ENCODE measurements at places on chromosomes 5 and 9.

DNA sequence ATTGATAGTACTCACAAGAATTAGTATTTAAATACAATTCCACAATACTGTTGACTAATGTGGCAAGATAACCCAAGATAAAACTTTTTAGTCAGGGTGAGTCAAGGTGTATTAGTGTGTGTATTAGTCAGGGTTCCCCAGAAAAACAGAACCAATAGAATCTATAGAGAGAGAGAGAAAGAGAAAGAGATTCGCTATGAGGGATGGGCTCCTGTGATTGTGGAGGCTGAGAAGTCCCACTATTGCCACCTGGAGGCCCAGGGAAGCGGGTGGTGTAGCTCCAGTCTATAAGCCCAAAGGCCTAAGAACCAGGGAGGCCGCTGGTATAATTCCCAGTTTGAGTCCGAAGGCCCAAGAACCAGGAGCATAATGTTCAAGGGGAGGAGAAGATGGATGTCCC is 10.0 kb upstream of the SHISAL2B start:
- DNase-seq: no peak

DNA sequence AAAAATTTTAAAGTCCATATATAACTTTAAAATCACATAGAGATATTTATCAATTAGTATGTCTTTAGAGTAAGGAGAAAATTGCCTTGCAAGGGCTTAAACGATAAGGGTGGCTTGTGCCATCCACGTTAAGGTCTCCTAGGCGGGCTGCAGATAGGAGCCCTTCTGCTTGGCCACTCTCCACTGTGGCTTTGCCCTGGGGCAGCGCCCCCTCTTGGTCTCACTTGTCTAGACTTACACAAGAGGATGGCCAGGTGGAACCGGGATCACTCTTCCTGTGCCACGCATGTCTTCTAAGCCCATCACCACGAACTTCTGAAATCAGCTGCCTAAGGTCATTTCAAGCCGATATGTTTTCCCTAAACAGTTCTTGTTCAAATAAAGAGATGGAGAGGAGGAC is 2.9 kb downstream of the FPGS start:
- DNase-seq: no peak

DNA sequence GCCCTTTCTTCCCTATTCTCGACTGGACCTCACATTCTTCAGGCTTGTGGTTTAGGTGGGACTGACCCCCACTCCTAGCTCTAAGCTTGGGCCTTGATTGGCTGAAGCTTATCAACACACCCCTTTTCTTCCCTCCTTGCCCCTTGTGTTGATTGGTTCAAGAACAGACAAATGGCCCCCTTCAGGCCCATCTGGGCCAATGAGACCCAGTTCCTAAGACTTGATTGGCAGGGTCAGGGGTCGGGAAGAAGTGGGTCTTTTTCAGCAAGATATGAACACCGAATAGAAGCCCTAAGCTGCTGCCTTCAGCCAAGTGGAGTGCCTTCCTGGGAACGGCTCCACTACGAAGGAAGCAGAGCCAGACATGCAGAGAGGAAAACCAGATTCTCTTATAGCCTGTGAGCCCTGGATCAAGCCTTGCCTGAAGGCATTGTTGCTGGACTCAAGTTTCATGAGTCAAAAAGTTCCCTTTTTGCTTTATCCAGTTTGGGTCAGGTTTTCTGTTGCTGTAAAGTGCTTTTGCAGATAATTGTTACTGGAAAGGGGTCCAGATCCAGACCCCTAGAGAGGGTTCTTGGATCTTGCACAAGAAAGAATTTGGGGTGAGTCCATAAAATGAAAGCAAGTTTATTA is 22.4 kb upstream of the NCS1 start:
- no peak for DNase-seq

DNA sequence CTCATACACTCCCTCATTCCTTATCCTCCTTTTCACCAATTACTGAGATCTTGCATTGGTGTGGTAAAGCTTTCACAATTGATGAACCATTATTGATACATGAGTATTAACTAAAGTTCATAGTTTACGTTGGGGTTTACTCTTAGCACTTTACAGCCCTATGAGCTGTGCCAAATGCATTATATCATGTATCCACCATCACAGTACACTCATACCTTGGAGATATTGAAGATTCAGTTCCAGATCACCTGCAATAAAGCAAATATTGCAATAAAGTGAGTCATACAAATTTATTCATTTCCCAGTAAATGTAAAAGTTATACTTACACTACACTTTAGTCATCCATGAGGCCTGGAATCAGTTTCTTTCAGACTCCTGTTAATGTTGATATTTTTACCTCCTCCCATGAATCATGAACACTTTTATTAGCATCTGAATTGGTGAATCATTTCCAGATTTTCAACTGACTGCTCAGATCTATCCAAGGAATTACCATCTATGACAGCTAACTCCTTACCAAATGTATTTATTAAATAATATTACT is 546.6 kb upstream of the PTPRD start:
- no peak for DNase-seq

DNA sequence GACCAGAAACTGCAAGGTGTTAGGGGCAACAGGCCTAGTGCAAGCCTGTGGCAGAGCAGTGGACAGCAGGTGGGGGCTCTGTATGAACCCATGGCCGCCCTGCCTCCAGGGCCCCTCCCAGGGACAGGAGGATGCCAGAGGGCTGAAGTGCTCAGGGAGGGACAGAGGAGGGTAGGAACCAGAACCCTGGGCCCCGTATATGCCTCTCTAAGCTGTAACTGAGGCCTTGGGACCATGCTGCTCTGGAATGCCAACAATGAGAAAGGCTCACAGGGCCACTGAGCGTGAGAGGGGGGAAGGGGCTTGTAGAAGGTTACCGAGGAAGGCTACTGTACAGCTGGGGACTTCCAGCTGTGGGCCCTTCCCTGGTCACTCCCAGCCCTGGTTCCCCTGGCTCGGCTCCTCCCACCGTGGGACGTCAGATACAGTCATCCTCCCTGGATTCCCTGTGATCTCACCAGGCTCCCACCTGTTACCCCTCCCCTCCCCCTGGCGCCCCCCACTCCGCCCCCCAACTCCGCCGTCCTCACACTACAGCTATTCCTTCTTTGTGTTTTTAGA is 21.1 kb downstream of the AQP7 start:
- DNase-seq: no peak

- no peak for DNase-seq
Observed at GRCh38 chr9:115668521-115668920, 485.1 kb upstream of the PAPPA start.

DNA sequence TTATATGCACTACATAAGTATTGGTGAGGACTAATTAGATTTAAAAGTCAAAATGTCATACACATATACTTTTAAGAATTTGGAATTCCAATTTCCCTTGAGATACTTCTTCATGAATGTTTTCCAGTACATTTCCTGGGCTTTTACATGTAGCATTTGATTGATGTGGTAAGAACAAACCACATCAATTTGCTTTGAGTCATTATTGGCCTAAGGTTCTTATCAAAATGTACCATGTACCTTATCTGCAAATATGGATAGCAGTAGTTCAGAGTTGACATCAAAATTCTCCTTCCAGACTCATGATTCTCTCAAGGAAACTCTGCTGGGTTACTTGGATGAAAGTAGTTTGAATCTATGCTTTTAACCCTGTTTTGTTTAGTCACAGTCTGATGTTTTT is 2.5 kb downstream of the CAST start:
- DNase-seq: no peak

DNA sequence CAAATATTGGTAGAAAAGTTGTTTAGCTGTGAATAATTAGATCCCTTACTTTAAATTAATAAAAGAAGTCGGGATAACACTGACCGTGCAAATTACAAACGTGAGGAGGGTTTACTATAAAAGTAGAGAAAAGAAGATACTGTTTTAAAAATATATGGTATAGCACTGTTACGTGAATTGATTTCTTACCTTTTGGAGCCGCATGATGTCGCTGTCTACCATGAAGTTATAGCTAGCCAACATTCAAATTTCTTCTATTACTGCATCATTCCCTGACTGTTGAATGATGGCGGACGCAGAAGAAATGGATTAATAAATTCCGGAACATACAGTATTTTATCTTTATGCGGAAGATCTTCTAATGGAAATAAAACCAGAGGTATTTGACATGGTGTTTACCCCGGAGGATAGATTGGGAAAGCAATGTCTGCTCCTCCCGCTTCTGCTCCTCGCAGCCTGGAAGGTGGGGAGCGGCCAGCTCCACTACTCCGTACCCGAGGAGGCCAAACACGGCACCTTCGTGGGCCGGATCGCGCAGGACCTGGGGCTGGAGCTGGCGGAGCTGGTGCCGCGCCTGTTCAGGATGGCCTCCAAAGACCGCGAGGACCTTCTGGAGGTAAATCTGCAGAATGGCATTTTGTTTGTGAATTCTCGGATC is at the start of gene PCDHA6:
PCDHA6 (plus strand) TSS at position 257 of the 658 bp plus-strand sequence; CDS start at position 389, 132 bp downstream.
- DNase-seq: no peak

DNA sequence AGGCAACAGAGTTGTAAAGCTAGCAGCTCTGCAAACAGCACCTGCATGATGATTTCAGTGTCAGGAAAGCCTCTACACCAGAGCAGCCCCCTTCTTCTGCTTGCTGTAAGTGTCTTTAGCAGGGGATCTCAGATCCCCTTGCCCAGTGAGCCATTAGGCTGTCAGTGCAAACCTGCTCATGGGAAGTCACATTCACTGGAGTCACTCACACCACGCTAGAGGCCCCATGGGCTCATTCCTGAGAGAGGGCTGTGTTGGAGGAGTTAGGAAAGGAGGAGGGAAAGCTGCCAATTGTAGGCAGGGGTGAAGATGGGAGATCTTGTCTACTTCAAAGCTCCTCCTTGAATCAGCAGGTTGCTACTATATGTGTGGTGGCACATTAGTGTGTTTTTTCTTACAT is 275.2 kb downstream of the SMARCA2 start:
- DNase-seq: no peak

- no peak for DNase-seq
Observed at GRCh38 chr5:95564450-95564849, 9.5 kb downstream of the ARSK start.

- DNase-seq: no peak
Observed at GRCh38 chr9:121023064-121023463, 27.0 kb downstream of the C5 start.

- DNase-seq: no peak
Observed at GRCh38 chr5:125865166-125865815, 557.9 kb upstream of the GRAMD2B start.

DNA sequence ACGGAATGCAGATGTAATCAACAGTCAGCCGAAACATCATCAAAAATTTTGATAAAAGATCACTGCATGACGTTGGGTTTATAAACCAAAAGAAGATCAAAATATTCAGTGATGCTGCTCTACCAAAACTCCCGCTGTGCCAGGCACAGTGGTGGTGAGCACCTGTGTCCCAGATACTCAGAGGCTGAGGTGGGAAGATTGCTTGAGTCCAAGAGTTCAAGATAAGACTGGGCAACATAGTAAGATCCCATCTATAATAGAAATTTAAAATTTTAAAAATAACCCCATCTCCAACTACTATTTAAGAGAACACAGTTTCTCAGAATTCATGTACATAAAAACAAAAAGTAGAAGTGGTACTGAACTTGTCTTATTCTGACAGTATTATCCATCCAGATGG is 3.8 kb downstream of the LMAN2 start:
- no peak for DNase-seq

DNA sequence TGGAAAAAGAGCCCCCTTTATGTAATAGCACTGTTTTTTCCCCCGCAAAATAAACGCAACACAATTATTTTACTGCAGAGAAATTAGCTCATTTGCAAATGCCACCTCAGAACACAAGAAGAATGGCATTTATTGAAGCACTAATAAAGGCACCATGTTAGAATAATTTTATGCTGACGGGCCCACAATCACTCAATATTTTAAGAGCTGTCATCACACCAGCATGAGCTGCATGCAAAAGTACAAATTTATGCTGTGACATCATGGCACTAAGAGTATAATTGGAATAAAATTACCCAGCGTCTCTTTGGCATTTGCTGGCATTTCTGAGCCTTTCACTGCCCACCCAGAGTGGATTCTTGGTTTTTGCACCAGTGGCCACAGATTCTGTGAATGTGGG is 364.6 kb downstream of the TLE4 start:
- no peak for DNase-seq

- no peak for DNase-seq
Observed at GRCh38 chr9:69885931-69886330, 65.3 kb downstream of the CFAP95 start.

DNA sequence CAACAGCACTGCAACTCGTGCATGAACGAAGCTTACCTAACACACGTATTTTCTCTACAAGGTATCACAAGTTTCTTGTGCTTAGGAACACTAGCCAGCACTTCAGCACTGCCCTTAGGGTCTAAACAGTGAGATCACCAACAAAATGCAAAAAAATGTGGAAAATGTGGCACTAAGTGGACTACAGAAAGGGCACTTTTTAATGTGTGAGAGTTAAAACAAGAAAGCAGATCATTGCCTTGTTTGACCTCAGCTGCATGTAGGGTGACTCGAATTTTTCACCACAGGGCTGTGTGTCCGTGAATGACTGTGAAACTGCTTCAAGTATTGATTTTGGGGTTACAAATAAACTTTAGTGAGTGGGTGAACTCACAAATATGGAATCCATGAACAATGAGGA is 90.5 kb downstream of the MARCHF3 start:
- DNase-seq: no peak

GRCh38 chr9:134505032-134505431 is 136.6 kb upstream of the COL5A1 start:
- no peak for DNase-seq

DNA sequence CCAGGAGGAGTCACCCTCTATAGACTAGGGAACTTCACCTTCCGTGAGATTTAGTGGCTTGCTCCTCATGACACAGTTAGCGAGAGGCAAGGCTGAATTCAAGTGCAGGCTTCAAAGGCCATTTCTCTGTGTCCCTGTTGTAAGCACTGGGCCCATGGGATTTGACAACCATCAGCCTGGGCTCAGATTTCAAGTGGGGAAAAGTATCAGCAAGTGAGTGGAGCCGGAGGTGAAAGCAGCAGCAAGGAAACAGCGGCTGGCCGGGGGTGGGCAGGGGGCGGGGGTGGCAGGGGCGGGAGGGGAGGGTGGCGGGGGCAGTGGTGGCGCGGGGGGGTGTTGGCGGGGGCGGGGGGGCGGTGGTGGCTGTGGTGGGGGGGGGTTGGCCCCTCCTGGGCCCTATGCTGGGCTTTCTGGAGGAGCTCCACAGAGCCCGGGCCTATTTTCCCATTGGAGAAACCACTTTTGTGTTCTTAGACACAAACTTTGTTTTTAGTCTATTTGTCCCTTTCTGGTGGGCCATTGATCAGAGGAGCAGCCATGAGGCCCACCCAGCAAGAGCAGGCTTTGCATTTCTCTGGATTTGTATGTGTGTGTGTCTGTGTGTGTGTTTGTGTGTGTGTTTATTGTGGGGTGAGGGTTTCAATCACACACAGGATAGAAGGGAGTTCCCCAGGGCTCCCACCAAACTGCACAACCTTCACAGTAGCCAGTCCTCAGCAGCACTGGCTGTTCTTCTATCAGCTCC is 165.4 kb upstream of the RAI14 start:
- no peak for DNase-seq

GRCh38 chr5:68274847-68275651 is 59.5 kb downstream of the PIK3R1 start:
- DNase-seq: no peak

- no peak for DNase-seq
Observed at GRCh38 chr9:87263291-87263690, 234.4 kb upstream of the DAPK1 start.

- DNase-seq: no peak
Observed at GRCh38 chr5:174607916-174608315, 116.5 kb upstream of the MSX2 start.
